CD4-positive, alpha-beta memory T cell (primary cell): ENCODE measurements at places on chromosomes 13 and 19. TPM values are rescaled to one million over a fixed set of nuclear protein-coding genes. Genes with fewer than 3 reads are reported as not detected.

Gene ZNF699
- 20.9 TPM for total RNA-seq

Gene SLITRK1
- total RNA-seq: not detected

Gene POP4
- total RNA-seq: 54.1 TPM

Gene TSSK6
- total RNA-seq: 10.4 TPM

Gene SPRYD7
- 3.3 TPM for total RNA-seq

Gene TNFSF13B
- total RNA-seq: 35.8 TPM

Gene MAMSTR
- 2.1 TPM for total RNA-seq

Gene ZNF253
- total RNA-seq: 23.8 TPM

Gene ATP1A3
- 3.5 TPM for total RNA-seq

Gene ACP4
- total RNA-seq: not detected

Gene PGLYRP1
- not detected for total RNA-seq

Gene ZNF836
- total RNA-seq: 47.2 TPM

Gene SIGLEC8
- not detected for total RNA-seq

Gene DACH1
- not detected for total RNA-seq

Gene ANKRD24
- total RNA-seq: 2.9 TPM

Gene NOVA2
- total RNA-seq: not detected

Gene HCST
- total RNA-seq: 75.2 TPM

Gene KRTDAP
- total RNA-seq: not detected

Gene SPTBN4
- total RNA-seq: 0.17 TPM

Gene MIR17HG
- 13.2 TPM for total RNA-seq

Gene JSRP1
- total RNA-seq: 1.5 TPM

Gene ZNF324
- 27.6 TPM for total RNA-seq

Gene GPR4
- not detected for total RNA-seq

Gene ZIK1
- total RNA-seq: 11.1 TPM
